ENCODE measurements at places on chromosomes 11 and 22. TPM values are rescaled to one million over a fixed set of nuclear protein-coding genes. Genes with fewer than 3 reads are reported as not detected.

CCDC89 gene
- not detected for total RNA-seq

HORMAD2 gene
- not detected for total RNA-seq

PLA2G3 gene
- total RNA-seq: not detected

DDTL gene
- total RNA-seq: 1.8 TPM

NXPE2 gene
- not detected for total RNA-seq

ACCSL gene
- total RNA-seq: not detected
